Activated naive CD8-positive, alpha-beta T cell treated with anti-CD3 and anti-CD28 coated beads for 36 hours (primary cell): ENCODE measurements at places on chromosomes 12 and 14. TPM values are rescaled to one million over a fixed set of nuclear protein-coding genes. Genes with fewer than 3 reads are reported as not detected.
A peak's percentile ranks its signal among the peaks of the same experiment; 100 is the strongest.

- no peak for DNase-seq
Observed at GRCh38 chr12:104858611-104859543, 99.2 kb downstream of the SLC41A2 start.

- no peak for DNase-seq
Observed at GRCh38 chr14:99745307-99745951, 47.8 kb upstream of the EML1 start.

DNA sequence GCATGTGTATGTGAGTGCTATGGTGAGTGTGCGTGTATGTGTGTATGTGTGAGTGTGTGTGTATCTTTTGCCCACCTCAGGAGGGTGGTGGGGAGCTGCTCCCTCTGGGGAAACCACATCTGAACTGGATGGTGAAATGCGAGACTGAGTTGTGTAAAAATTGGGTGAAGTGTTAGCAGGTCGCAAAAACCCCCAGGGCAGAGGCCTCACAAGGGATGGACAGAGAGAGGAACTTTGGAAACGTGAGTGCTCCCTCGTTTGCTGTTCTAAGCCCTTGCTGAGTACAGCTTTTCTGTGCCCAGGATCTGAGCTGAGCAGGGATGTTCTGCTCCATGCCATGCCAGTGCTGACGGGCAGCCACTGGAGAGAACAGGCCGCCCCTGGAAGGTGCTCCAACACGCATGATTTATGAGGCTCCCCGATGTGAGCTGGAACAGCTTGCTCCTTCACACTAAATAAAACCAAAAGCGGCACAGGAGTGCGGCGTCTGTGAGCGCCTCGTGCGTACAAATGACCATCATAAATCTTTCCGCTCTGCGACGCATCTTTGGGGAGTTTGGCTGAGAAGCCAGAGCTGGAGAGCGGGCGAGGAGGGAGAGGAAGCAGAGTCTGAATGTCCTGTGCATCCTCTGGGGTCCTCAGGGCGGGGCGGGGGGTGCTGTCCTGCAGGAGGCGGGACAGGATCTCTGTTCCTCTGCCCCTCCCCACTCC, 14.1 kb upstream of the GALNT9 start:
- no peak for DNase-seq

GRCh38 chr12:27814851-27815591, 35.0 kb upstream of the MANSC4 start:
- no peak for DNase-seq

DNA sequence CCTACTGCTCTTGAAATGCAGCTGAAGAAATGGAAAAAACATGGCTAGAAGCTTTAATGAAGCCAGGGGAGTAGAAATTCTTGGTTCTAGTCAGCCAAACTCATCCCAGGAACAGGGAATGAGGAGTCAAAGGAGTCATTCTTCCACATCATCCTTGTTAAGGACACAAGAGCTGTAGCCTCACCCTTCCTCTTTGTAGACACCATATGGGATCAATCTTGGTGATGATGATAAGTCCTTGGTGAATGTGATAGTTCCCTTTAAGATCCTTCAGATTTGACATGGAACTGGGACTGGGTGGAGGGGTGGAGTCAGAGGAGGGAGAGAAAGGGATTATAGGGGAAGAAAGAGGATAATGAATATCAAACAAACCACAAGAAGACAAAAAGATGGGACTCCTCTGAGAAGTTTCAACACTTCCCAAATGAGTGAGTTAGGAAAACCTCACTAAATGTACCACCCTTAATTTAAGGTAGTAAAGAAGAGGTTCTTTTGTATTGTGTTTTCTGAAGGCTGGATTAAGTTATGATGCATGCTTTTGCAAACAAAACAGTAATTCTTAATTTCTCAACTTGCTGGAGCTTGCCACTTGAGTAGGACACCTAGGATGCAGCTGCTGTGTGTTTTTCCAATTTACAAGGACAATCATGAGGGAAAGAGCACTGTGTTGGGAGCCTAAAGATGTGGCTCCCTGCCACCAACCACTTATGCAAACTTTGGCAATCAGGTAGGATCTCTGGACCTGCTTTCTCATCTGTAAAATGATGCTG, 104.0 kb downstream of the WIF1 start:
- no peak for DNase-seq

DNA sequence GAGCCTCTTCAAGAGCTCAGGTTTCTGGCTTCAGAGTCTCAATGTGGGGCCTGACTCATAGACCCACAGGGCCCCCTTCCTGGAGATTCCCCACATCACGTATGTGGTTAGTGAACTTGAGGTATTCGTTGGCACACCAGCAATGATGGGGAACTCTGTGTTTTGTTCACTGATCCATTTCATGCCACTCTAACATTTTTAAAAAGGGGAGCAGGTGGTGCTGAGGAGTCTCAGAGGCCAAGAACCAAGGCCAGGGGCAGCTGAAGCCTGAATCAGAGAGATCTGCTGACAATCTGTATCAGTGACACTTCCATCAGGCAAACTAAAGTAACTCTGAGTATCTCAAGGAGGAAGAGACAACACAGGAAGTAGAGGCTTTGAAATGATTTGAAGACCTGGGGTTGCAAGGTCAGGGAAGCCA, 323.4 kb downstream of the VRK1 start:
- DNase-seq: peak; percentile 58

GRCh38 chr12:131223791-131224225, 270.1 kb downstream of the ADGRD1 start:
- DNase-seq: no peak

DNA sequence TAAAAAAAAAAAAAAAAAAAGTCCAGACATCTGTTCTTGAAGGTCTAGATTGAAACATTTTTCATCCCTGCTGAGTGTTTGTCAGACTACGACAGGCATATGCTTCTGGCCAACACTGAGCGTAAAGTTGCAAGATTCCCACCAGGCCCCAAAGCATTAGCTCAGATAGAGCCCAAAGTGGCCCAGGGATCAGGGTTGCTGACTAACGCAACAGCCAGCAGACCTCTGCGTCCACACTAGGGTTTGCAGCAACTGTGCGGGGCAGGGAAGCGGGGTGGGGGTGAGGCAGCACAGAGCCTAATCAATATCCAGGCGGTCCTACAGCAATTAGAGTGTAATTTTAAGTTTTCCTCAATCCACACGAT, 55.7 kb downstream of the SSH1 start:
- no peak for DNase-seq

DNA sequence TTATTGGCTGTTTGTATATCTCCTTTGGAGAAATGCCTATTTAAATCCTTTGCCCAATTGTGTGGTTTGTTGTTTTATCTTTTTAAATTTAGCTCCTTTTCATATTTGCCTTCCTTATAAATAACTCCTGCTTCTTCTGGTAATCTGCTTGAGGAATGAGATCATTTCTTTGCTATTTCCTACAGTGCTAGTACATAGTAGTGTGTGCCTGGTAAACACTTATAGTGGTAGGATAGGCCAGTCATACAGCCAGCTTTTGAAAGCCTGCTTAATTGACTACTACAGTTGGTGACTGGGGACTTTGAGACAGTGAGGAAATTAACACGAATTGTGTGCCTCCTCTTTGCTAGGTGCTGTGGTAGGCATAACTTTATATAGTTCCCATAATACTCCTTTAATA, 68.7 kb downstream of the BORCS5 start:
- no peak for DNase-seq

- DNase-seq: no peak
Observed at GRCh38 chr12:68425998-68426397, 93.8 kb upstream of the MDM1 start.

DNA sequence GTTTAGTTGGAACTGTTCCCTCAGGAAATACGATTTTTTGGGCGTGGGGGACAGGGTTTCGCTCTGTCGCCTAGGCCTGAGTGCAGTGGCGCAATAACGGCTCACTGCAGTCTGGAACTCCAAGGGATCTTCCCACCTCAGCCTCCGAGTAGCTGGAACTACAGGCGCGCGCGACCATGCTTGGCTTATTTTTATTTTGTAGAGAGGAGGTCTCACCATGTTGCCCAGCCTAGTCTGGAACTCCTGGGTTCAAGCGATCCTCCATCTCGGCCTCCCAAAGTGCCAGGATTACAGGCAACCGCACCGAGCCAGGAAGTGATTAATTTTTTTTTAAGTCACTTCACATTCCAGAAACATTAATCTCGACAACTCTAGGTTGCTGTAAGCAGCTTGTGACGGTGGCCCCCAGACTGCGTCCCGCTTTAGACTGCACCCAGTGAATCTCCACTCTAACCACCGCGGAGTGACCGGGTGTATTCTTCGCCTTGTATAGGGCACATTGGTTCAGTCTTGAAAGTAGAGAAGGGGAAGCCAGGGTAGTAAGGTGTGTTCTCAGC, 830 bp upstream of the MIS18BP1 start:
- no peak for DNase-seq

DNA sequence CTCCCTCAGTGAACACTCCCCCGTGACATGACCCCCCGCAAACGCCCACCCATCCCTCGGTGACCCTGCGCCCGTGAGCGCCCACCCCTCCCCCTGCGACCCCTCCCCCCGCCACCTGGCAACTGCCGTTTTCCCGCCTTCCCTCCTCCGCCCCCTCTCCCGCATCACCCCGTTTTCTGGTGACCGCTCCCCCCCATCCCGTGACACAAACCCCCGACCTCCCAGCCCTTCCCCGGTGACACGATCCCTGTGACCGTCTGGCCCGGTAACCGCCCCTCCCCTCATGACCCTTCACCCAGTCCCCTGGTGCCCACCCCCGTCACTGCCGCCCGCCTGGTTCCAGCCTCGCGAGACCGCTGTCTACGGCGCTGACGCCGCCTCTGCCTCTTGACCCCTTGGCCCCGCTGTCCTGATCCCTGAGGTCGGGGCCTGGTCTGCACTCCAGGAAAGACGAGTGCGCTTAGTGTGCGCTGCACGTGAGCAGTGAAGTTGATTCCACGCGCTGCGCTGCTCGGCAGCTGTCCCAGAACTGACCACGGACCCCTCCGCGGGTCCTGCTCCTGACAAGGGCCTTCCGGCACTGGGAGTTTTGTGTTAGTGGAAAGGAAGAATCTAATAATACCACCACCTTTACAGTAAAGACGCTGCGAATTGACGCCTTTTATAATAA, 59.4 kb downstream of the DDX51 start:
- peak; percentile 71 for DNase-seq

Gene GCN1
- total RNA-seq: 146 TPM

Gene ACVRL1
- total RNA-seq: not detected

Gene TOMM20L
- total RNA-seq: not detected

Gene AQP6
- not detected for total RNA-seq

Gene WSCD2
- total RNA-seq: not detected

Gene ANO2
- not detected for total RNA-seq

Gene STXBP6
- not detected for total RNA-seq

Gene TAS2R8
- not detected for total RNA-seq
